ENCODE measurements at places on chromosomes 2 and 18.

GRCh38 chr18:9796935-9797549, 88.7 kb upstream of the TXNDC2 start:
- peak; percentile 72 for DNase-seq

DNA sequence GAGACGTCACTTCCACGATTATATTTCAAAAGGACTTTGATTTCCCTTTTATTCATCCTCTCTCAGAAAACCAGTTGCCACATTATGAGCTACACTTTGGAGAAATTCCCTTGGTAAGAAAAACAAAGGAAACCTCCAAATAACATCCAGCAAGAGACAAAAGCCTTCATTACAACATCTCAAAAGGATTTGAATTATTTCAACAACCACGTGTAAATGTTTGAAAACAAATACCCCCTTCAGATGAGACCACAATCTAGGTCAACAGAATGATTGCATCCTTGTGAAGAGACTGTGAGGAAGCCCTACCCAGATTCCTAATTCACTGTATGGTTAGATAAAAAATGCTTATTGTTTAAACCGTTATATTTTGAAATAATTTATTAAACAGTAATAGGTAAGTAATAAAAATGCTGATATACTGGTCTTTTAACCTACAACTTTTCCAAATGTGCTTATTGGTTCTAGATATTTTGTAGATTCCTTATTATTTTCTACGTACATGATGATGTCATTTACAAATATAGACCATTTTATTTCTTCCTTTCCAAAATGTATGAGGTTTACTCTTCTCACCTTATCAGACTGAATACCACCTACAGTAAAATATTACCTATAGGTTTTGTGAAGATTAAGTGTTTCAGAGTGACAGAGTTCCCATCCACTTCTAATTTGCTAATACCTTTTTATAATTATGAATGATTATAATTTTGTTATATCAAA, 922.7 kb upstream of the CHAC2 start:
- no peak for DNase-seq

DNA sequence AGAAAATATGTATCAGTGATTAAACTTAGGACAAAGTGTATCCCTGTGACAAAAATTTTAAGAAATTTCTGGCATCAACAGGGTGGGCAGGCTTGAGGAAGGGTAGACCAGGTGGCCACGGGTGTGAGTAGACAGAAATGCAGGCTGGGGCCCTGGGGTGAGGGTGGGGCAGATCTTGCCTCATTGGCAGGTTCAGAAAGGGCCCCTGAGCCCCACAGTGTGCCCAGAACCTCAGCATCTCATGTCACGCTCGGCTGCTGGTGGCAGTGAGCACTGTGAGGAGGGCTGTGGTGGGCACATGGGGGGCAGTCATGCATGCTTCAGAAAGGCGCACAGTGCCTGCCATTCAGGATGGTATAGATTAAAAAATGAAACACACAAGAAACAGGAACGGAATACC, 7.6 kb upstream of the ASB18 start:
- no peak for DNase-seq

DNA sequence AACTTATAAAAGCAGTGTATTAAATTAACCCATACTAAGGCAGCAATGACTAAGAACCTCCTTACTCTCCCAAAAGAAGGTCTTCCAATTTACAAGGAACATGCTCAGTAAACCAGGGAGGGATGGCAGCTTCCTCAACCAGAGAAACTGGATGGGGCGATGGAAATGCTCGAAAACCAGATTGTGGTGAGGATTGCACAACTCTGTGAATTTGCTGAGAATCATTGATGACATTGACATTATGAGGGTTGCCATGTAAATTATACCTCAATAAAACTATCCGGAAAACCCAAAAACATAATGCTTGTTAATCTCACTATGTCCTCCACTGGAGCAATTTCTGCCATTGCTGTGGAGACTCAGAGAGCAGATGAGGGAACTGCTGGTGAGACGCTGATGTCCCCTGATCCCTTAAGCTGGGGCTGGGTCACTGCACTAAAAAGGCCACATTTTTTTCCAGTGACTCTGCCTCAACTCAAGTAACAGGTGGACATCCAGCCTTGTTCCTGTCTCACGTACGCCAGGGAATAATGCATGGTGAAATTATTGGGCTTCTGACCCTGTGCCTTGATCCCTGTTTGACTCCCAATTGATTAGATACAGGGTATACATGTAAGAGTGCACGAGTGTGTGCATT, 288.3 kb downstream of the CYP26B1 start:
- no peak for DNase-seq

DNA sequence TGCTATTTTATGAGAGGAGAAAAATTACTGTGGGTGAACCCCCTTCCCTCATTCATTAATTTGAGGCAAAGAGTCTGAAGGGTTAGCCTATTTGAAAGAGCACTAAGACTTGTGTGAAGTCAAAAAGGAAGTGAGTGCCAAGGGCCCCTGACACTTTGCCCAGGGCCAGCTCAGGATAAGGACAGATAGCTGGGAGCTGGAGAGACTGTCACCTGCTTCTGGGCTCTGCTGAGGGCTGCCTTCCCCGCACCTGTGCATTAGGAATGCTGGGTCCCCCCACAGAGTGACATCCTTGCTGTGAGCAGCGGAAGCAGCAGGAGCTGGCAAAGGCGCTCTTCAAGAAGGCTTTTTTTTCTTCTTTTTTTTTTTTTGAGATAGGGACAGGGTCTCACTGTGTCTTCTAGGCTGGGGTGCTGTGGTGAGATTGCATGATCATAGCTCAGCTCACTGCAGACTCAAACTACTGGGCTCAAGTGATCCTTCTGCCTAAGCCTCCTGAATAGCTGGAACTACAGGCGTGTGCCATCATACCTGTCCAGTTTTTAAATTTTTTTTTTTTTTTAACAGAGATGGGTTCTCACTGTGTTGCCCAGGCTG, 148.3 kb downstream of the AQP4 start:
- DNase-seq = no peak

- DNase-seq = no peak
Measured at GRCh38 chr2:19462256-19462645, 103.8 kb upstream of the OSR1 start.

- no peak for DNase-seq
Measured at GRCh38 chr18:53907921-53908320, 316.5 kb downstream of the MBD2 start.

GRCh38 chr2:226971084-226971483, 135.2 kb downstream of the RHBDD1 start:
- no peak for DNase-seq

GRCh38 chr2:99425022-99425421, 64.8 kb downstream of the REV1 start:
- DNase-seq = peak; percentile 43

DNA sequence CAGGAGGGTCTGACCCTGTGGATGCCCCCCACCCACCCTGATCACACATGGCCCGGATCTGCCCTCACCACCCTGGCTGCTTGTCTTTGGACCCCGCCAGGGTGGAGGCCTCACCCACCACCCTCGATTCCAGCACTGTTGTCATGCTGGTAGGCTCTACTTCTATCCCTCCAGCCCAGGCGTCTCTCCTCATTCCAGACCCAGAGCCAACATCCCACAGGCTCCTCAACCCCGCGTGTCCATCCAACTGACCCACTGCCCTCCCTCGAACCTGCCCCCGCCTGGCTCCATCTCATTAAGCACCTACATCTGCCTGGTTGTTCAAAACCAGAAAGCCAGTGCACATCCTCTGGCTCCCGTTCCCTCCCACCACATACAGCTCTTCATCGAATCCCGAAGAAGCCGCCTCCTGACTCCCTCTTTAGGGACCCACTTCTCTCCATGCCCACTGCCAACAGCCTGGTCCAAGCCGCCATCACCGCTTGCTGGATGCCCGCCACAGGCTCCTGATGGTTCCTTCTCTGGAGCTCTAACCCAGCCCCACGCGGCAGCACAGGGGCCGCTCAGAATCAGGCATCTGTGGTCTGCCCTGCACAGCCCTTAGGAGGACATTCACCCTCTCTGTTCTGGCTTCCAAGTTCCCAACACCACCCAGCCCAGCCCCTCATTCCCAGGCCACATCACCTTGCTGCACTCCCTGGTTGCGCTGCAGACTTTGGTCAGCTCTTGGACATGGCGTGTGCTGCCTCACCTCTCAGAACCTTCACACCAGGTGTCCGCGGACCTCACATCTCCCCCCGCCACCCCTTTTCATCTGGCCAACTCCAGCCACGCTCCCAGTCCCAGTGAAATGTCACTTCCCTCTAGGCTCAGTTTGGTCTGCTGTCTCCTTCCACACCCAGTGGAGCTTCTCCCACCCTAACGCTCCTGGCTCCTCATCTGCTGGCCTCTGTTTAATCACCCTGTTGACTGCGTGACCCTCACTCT, 43.0 kb downstream of the EMX1 start:
- no peak for DNase-seq

GRCh38 chr2:55498582-55498981, 20.9 kb upstream of the CFAP36 start:
- no peak for DNase-seq

- DNase-seq = no peak
Measured at GRCh38 chr2:98823196-98824170, 92.6 kb upstream of the MGAT4A start.

- no peak for DNase-seq
Measured at GRCh38 chr2:174331595-174332216, 3.0 kb upstream of the SP9 start.

- no peak for DNase-seq
Measured at GRCh38 chr2:23695214-23695889, 231.6 kb downstream of the ATAD2B start.

DNA sequence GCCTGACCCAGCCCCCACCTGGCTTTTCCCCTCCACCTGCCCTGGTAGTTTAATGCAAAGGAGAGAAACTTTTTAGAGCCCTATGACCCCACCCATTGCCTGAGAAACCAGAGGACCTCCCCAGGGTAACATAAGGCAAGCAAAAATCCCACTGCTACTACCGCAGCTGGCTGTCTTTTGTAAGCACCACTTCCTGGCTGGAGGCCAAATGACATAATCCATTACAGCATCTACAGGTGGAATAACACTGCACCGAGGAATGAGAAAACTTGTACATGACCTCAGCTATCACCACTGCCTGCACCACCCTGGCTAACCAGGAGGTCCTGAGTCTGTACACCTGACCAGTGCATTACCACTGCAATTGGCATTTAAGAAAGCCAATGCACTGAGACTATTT, 149.6 kb upstream of the GALNT5 start:
- DNase-seq = no peak

DNA sequence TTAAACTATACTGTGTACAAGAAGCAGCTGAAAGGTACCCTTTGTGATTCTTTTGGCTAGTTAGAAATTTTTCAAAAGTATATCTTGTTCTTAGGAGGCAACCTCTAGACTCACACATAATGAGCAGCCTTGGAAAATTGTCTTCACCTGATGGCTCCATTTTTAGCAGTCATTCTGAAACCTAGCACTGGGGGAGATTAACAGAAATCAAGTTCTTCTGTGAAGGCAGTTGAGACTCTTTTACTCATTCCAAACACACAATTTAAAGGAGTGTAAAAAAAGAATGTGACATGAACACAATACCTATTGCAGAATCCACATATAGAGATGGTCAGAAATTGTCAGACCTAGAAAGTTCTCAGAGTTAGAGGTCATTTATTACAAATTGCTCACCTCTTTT, 197.7 kb downstream of the UBE2E3 start:
- no peak for DNase-seq

DNA sequence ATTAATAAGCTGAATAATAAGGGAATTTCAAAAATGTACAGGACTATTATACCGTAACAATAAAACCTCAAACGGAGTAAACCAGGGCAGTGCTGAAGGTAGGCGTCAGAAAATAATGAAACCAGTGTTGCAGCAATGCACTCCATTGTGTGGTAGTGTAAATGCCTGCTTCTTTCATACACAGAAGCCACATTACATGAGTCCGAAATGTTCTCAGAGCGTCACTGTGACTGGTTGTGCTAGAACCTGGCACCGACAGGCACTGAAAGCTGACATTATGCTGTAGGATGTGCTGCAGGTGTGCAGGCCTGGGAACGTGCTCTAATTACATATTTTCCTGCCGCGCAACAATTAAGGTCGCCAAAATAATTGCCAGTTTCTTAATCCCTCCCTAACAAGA, 53.3 kb downstream of the ZEB2 start:
- DNase-seq = no peak

GRCh38 chr2:181304011-181304844, 153.0 kb upstream of the ITGA4 start:
- no peak for DNase-seq

GRCh38 chr2:169727065-169727464, 6.6 kb upstream of the KLHL23 start:
- DNase-seq = no peak

- no peak for DNase-seq
Measured at GRCh38 chr2:57703407-57703806, 343.2 kb upstream of the VRK2 start.

- no peak for DNase-seq
Measured at GRCh38 chr2:240066489-240066888, 13.2 kb upstream of the OR6B3 start.

GRCh38 chr18:3453540-3454364, 3.8 kb downstream of the TGIF1 start:
- peak; percentile 83 for DNase-seq

GRCh38 chr2:708667-709066, 31.5 kb upstream of the TMEM18 start:
- DNase-seq = no peak

DNA sequence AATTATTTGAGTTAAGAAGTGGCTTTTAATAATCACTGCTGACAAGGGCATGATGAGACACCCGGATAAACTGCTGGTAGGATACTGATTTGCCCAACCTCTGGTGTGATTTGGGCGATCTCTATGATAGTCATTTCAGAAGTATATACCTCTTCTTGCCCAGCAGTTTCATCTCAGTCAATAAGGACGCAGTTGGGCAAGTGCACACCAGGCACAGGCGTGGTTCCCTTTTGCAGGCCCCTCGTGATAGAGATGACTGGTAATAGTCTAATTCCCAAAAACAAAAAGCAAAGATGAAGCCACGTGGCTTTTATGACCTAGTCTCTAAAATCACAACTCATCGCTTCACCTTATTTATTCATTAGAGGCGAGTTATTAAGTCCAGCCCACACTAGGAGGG, 246.4 kb downstream of the PRKCE start:
- DNase-seq = no peak

DNA sequence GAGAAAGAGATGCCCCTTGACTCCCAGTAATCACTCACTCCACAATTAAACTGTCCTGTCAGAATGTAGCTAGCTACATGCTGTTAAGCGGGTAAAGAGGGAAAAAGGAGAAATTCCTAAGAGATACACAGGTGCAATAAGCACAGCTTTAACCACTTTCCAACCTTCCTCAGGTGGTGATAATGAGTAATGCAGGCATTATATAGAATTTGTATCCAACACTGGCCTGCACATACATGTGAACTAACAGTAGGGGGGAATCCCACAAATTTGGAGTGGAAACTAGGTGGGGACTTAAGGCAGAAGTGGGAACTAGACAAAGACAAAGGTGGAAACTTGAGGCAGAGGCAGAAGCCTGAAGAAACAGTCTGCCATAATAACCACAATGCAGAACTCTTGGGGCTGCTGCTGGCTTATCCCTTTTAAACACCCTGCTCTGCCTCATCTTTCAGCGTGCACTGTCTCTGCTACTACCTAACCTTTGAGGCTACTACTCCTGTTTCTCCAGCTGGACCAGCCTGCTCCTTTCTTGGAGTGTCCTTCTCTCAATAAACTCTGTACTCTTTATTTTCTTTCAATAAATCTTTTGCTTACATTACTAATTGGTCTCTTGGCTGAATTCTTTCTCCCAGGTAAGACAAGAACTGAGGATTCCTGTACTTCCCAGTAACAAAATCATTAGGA, 259.7 kb downstream of the PDE11A start:
- DNase-seq = no peak

GRCh38 chr2:182069908-182070307, 84.3 kb downstream of the PPP1R1C start:
- DNase-seq = no peak

All from forelimb muscle (tissue), 1 donor.